ENCODE measurements at places on chromosomes 5 and 9. TPM values are rescaled to one million over a fixed set of nuclear protein-coding genes. Genes with fewer than 3 reads are reported as not detected.

The CCDC112 gene
- 11.7 TPM for total RNA-seq

DNA sequence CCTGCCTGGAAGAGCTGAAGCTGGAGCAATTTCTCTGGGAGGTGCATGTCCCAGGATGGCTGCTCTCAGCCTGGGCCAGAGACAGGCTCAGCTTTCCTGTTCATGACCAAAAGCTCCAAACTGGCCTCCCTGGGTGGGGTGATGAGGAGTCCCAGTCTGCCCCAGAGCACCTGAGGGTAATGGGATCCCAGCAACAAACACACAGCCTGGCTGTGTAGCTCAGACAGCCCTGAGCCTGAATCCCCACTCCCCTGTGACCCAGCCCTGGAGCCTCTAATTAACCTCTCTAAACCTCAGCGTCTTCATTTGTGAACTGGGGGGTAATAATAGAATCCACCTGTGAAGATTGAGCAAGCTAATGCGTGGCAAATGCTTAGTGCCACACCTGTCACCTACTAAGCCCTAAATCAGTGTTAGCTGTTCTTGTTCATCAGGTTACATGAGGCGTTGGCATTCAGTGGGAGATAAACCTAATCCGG lies 67.5 kb downstream of the HSPA4 start:
- DNase-seq = no peak

The SPATA31E1 gene
- 0.21 TPM for total RNA-seq

DNA sequence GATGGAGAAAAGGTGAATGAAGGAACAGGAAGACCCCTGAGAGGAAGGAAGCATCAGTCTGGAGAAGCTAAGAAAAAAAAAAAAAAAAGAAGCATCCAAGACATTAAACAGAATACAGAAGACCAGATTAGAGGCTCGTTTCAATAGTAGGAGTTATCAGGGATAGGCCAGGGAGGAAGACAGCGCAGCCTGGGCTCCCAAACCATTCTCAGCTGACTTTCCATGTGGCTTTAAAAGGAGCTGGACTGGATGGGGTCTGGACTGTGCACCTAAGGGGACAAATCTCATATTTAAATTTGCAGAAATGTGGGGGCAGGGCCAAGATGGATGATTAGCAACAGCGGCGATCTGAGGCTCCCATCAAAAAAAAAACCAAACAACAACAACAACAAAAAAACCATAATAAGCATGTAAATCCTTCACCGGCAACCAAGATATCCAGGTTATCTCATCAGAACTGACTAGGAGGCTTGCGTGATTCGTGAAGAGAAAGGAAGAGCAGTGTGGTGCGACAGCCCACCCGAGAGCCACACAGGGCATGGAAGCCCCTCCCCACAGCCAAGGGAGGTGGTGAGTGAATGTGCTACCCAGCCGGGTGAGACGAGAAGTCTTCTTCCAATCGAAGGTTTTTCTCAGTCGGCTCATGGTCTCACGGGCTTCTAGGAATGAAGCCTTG lies 114.9 kb upstream of the ADAMTS16 start:
- no peak for DNase-seq

DNA sequence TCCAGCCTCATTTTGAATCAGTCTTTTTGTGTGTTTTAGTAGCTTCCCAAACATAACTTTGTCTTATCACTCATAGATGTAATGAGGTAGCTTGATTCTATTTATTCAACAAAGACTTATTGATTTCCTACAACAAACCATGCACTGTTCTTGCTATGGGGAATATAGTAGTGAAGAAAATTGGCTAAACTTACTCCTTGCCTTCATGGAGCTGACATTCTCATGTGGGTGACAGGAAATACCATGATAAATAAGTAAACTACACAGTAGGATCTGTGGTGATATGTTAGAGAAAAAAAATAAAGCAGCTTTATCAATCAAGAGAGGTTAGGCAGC lies 255.7 kb upstream of the TNC start:
- DNase-seq = no peak

The BSPRY gene
- not detected for total RNA-seq

The ANKRD55 gene
- total RNA-seq = 0.16 TPM

DNA sequence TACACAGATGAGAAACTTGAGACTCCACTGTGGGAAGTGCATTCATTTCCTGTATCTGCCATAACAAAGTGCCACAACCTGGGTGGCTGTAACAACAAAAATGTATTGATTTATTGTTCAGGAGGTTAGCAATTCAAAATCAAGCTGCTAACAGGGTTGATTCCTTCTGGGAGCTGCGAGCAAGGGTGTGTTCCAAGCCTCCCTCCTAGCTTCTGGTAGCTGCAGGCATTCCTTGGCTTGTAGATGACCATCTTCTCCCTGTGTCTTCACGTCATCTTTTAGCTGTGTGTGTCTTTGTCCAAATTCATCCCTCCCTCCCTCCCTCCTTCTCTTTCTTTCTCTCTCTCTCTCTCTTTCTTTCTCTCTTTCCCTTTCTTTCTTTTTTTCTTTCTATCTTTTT lies 258.1 kb downstream of the MSX2 start:
- DNase-seq = no peak

DNA sequence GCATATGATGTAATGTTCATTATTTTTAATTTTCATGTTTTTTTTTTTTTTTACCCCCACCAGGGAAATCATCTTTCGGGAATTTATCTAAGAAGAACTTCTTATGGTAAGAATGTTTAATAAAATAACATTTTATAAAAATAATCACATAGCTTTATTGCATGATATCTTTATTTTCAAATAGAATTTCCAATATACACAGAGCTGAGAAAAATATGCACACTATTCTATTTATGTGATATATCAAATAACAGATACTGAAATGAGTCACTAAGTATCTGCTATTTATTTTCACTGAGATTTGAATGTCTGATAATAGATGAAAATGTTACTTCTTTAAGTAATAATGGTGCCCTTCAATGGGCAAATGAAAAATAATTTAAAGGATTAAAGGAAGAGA lies 1217.3 kb downstream of the MAT2B start:
- no peak for DNase-seq

DNA sequence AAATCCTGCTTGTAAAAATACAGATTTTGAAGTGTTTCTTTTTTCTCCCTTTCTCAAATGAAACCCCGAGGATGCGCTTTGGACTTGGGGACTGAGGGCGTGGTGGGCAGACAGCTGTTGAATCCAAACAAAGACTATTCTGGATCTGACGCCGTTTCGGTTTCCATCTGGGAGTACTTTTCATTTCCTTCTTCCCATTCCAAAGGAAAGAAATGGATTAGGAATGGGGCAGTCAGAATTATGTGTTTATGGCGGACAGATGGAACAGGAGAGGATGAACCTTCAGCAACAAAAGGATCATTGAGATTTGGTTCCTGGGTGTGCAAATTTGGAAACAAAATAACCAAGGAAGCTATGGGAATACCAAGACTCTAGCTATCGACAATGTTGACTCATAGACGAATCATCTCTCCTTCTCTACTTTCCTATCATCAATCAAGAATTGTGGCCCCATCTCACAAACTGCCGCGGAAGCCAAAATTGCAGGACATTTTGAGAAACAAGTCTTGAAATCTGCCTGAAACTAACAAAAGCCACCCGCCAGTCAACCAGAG lies 300.6 kb downstream of the PARP8 start:
- DNase-seq = peak; percentile 16

- DNase-seq = no peak
Measured at GRCh38 chr5:31502506-31502905, 29.4 kb downstream of the DROSHA start.

DNA sequence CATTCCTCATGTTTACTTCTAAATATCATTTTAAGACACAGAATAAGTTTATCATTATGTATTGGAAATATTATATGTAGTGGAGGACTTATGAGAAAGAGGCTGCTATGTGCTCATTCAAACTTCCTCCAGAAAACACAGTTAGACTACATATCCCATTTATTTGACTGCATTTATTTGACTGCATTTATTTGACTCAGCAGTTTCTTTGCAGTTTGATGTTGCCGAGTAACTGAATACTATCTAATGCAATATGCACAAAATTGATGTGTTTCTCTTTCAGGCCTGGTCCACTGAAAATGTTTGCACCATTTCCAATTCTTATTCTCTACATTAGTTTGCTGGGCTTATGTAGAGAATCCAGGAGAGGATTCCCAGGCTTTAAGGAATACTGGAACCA lies 89.9 kb upstream of the FBN2 start:
- DNase-seq = no peak

DNA sequence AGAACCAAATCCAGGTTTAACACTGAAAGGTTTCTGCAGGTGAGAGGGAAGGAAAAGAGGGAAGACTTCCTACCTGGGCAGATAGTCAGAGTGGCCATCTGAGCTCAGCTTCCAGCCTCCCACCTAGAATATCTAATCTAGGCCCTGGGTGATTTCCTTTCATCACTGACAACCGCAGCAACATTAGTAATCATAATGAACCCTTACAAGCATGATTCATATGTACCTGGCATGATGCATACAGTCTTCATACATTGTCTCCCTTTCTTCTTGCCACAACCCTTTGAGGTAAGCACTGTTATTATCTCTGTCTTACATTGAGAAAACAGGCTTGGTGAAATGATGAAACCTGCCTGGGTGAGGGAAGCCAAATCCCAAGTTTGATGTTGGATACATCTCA lies 13.5 kb downstream of the AFAP1L1 start:
- no peak for DNase-seq

The SLC34A1 gene
- total RNA-seq = 0.16 TPM

DNA sequence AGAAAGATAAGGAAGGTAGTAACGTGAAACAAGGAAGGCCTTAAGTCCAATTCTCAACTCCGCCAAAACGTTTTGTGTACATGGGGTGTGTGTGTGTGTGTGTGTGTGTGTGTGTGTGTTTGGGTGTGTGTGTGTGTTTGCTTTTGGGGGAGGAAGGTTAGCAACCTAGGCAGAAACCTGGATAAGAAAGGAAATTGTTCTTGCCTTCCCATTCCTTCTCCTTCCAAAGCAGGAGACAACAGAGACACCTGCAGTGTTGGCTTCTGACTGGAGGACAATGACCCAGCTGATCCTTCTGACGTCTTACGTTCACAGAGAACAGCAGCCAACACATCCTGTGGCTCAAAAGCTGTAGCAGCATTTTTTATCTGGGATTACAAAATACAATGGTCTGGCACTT lies 4.1 kb upstream of the CCNG1 start:
- no peak for DNase-seq

- no peak for DNase-seq
Measured at GRCh38 chr5:2029206-2029605, 146.5 kb upstream of the IRX4 start.

- no peak for DNase-seq
Measured at GRCh38 chr9:98311541-98311940, 56.1 kb upstream of the TBC1D2 start.

- DNase-seq = no peak
Measured at GRCh38 chr9:92680166-92681119, 10.5 kb upstream of the IPPK start.
